ENCODE measurements at places on chromosomes 5 and 9.

- no peak for DNase-seq
These were observed 457.2 kb upstream of the TNC start for GRCh38 chr9:115575147-115575546.

DNA sequence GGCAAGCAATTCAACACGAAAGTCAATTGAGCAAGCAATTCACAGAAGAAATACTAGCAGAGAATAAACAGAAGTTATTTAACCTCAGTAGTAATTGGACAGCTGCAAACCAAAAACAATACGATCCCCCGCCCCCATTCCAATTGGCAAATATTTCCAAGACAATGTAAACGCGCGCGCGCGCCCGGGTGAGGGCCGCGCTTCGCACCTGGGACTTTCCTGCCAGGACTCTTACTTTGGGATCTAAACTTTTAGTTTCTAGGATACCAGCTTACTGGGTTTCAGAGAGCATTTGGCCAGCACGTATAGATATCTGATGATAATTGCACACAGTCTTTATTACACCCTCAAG lies 8.6 kb downstream of the RUFY1 start:
- DNase-seq = no peak

GRCh38 chr5:164636456-164636855 lies 1131.0 kb downstream of the MAT2B start:
- DNase-seq = no peak

DNA sequence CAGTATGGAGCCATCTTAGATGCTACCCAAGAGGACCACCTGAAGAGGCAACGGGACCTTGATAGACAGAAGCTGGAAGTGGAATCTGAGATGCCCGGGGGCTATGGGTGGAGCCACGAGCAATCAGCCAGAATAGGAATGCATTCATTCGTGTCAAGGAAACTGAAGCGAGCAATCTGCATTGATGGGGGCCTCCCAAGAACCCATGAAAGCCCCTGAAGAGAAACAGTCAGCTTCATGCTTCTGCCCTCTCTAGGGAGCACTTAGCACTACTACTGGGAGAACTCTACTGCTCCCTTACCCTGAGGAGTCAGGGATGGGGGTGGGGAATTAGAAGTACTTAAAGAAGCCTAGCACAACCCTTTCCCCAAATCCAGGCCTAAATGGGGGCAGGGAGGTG lies 51.9 kb upstream of the TCERG1 start:
- peak; percentile 33 for DNase-seq

- DNase-seq = peak; percentile 78
These were observed 181.8 kb downstream of the NXNL2 start for GRCh38 chr9:88716596-88717290.

GRCh38 chr9:88538311-88539085 lies 3.5 kb downstream of the NXNL2 start:
- DNase-seq = peak; percentile 50

- no peak for DNase-seq
These were observed 6.3 kb upstream of the GZMA start for GRCh38 chr5:55096182-55096581.

DNA sequence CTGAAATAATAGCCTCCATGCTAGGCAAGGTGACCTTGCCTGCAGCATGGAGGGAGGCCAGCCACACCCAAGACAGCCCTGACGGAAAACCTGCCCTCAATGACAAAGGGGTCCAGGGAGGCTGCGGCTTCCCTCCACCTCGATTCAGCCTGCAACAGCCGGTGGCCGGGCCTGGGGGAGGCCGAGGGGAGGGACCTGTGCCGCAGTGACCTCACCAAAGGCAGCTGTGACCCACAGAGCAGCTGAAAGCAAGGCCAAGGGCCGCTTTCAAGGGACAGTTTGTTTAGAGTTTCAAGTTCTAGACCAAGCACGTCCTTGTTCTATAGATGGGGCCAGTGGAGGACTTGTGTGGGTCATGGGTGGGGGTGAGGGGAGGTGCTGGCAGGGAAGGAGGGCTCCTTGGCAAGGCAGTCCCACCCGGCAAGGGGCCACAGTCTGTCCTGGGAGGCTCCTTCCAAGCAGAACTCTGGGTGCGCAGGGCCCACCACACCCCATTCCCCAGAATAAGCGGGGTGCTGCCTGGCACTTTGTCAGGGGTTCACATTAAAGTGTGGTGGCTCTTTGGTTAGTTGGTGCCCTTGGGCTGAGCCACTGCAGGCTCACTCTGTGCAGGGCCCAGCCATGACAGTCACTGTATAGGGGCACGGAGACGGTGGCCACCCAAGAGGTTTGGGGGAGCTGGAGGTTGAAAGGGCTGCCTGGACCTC lies 226.5 kb downstream of the FANCC start:
- peak; percentile 49 for DNase-seq

- no peak for DNase-seq
These were observed 43.0 kb upstream of the NEK6 start for GRCh38 chr9:124214596-124215367.

GRCh38 chr9:32177396-32177795 lies 207.0 kb upstream of the ACO1 start:
- DNase-seq = no peak

DNA sequence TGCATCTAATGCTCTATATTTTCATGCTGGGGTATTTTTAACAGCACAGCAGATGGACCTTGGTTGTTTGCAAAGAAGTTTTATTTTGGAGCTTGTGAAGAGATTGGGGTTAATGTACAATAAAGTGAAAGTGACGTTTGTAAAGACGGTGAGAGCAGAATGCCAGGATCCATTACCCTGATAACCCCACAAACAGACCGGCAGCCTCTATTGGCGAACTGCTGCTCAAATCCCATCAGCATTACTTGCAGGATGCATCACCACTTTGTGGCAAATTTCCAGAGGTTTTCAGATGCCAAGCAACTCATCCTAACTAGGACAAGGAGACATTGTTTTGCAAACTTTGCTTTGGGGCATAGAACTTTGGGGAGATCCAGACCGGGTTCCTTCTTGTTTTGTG lies 383.3 kb upstream of the ZNF462 start:
- peak; percentile 27 for DNase-seq

- DNase-seq = no peak
These were observed 62.9 kb downstream of the C9 start for GRCh38 chr5:39301406-39301805.

DNA sequence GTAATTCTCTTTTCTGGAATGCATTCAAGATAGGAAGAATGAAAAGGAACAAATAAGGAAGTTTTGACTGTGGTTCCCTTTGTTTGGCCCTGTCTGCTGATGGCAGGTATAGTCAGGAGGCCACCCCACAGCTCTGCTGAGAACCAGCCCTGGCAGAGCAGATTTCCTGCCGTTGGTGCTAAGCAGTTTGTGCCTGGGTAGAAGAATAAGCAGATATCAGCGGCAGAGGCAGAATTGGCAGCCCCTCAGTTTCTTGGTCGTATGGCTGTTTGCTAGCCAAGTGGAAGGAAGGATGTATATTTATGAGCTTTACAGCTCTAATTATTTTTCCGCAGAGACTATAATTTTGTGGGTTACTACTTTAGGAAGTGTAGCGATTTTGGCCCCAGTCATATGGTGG lies 310.2 kb upstream of the RFX3 start:
- DNase-seq = no peak

DNA sequence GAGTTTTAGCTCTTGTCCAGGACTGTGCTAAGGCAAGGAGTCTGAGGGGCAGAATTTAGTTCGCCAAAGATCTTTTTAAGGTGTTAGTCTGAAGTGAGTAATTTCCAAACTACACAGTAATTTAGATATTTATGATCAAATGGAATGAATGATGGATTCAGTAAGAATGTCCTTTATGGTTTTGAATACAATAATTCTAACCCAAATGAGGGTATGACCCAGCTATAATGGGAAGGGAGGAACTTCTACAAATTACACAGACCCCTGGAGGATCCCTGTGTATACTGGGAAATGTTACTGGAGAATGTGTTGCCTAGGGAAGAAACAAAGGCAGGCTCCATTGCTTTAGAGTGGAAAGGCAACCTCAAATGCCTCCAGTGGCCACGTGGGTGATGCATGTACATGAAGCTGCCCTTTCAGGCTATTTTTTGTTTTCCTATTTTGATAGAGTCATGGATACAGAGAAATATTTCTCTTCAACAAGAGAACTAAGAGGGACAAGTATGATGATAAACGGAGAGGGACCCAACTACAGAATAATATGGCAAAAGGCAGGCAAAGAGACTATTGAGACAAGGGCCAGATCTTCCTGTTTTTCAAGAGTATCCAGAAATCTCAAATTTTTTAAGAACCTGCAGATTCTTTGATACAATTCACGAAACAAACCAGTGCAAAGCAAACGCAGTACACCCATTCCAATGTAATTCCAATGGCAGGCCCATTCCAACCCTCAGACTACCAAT lies 25.4 kb downstream of the SLC1A3 start:
- no peak for DNase-seq

- no peak for DNase-seq
These were observed 802.2 kb downstream of the CDH12 start for GRCh38 chr5:22050931-22051330.

DNA sequence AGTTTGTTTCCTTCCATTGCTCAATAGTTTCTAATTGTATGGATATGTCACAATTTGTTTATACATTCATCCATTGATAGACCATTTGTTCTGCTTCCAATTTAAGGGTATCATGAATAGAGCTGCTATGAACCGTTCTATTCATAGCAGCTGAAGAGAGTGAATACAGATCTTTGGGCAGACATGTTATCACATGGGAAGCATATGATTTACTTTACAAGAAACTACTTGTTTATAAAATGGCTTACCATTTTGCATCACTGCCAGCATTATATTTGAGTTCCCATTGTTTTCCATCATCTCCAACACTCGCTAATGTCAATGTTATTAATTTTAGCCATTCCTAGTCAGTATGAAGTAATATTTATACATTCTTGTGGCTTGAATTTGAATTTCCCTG lies 549.0 kb downstream of the MAT2B start:
- DNase-seq = no peak

- DNase-seq = peak; percentile 51
These were observed 43.0 kb upstream of the SHB start for GRCh38 chr9:38112049-38112448.

DNA sequence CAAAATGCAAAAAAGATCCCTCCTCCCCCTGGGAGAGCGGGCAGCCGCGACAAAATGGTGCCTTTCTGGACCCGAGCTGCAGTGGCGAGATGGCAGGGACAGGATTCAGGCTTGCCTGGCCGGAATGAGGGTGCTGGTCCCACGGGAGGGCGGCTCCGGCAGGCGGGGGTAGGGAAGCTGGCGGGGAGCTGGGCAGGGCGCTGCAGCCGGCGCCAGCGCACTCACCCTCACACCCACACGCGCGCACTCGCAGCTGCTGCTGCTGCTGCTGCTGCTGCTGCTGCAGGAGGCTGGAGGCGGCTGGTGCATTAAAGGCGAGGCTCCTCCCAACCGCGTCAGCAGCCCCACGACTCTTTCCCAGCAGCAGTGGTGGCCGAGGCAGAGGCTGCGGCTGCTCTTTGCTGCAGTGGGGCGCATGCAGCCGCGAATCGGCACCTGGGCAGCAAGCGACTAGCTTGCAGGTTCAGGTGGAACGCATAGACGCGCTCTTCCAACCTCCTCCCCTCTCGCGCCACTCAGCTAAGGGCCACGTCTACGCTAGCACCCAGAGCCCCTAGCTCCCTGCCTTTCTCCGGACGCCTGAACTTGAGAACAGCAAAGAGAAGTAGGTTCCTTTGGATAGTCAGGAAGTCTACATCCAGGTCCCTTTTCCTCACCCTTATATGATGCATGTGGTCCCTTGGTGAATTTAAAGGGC lies at the start of gene PPP2R2B:
PPP2R2B (minus strand) TSS at position 282 of the 697 bp plus-strand sequence.
- peak; percentile 68 for DNase-seq

GRCh38 chr5:53480416-53481158 lies at the start of gene FST:
Gene FST (plus strand): TSS chr5:53480629. CDS start chr5:53480792, 163 bp downstream.
- peak; percentile 15 for DNase-seq
